A673 (cell line): ENCODE measurements at places on chromosomes 13 and 19. TPM values are rescaled to one million over a fixed set of nuclear protein-coding genes. Genes with fewer than 3 reads are reported as not detected.

ZNF575 gene
- total RNA-seq, result 2.8 and 3.1 TPM in 2 replicates

ZNF284 gene
- 3.1 and 3.2 TPM in 2 replicates for total RNA-seq

ZNF382 gene
- 17.2 and 17.3 TPM in 2 replicates for total RNA-seq

HSPBP1 gene
- 80.3 and 83.4 TPM in 2 replicates for total RNA-seq

GRCh38 chr19:45879971-45880370 lies 6.0 kb downstream of the IRF2BP1 start:
- H3K27me3 ChIP-seq, result no peaks in the 10 kb centered on the region
- H3K36me3 ChIP-seq, result peaks cover 2% of the 10 kb centered on the region
- H3K4me3 ChIP-seq, result no peak overlapping the region
- no peak overlapping the region for H3K27ac ChIP-seq

DNA sequence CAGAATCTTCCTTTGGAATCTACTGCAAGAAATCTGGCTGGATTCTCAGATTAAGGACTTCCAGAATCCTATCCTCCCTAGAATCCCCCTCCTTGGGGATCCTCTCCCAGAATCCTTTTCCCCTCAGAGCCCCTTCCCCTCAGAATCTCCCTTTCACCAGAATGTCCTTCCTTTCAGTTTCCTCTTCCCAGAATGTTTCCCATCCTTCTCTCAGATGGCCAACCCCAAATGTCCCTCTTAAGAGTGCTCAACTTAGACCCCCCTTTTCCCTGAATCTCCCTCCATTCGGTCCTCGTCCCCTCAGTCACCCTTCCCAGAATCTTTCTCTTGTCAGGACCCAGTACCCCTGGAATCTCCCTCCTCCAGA lies 584 bp upstream of the RPS16 start:
- no peaks in the 10 kb centered on the region for H3K27me3 ChIP-seq
- peaks cover 32% of the 10 kb centered on the region for H3K36me3 ChIP-seq
- peak overlapping the region; percentile 97 for H3K27ac ChIP-seq
- DNase-seq, result no peak
- peak overlapping the region; percentile 100 for H3K4me3 ChIP-seq

DNA sequence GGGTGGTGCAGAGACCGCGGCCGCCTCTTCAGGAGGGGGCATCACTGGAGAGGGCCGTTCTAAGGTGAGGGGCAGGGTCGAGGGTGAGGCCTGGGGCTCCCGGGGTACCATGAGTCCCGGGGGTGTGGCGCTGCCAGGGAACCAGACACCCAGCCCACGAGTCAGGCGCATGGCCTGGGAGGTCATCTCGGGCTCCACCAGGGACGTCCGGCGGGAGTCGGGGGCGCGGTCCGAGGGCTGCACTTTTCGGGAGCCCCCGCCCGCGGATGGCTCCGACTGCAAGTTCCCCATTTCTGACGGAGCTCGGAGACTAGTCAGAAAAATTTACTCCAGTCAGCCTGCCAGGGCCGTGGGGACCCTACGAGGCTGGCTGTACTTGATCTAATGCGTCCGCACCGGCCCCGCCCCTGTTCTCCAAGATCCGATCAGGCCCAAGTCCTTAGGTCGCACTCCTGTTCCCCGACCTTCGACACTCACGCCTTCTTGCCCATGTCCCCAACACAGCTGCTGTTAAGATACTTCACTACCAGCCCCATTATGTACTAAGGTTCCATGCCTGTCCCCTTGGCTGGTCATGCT lies 774 bp downstream of the GGN start:
- H3K27ac ChIP-seq, result peak overlapping the region; percentile 76
- H3K4me3 ChIP-seq, result peak overlapping the region; percentile 80
- peaks cover 26% of the 10 kb centered on the region for H3K36me3 ChIP-seq

DNA sequence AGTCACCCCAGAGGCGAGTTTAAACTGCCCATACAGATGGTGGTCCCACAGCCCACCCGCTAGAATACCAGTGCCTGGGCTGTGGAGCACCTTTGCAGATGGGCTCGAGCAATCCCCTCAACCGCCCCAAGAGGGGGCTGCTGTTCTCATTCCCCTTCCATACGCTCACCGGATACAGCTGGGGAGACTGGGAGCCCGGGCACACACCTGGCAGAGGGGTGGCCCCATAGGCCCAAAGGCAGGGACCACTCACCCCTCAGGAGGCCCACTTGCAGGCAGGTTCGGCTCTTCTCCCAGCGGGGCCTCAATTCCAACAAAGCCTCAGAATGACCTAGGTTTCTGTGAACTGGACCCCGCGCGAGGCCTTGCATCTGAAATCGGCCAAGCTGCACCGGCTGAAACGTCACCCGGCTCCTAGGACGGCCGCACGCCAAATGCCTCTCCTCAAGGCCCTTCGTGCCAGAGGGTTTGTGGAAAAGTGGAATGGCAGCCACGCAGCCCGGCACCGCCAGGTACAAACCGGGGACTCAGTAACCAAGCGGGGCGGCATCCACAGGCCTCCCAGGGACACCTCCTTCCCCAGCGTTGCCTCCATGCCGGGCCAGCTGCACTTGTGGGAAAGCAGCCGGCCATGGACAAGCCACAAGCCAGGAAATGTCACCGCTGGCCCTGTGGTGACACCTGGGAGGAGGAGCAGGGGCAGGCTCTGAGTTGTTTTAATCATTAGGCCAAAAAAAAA lies 18.7 kb downstream of the MLLT1 start:
- H3K36me3 ChIP-seq, result peaks cover 25% of the 10 kb centered on the region
- peak; percentile 44 for DNase-seq
- no peaks in the 10 kb centered on the region for H3K27me3 ChIP-seq
- peaks cover 10% of the 10 kb centered on the region for H3K4me1 ChIP-seq

GRCh38 chr19:15136234-15136954 lies 29.2 kb downstream of the SYDE1 start:
- no peak overlapping the region for H3K27ac ChIP-seq
- DNase-seq, result no peak
- no peaks in the 10 kb centered on the region for H3K27me3 ChIP-seq
- H3K4me3 ChIP-seq, result no peak overlapping the region
- H3K36me3 ChIP-seq, result no peaks in the 10 kb centered on the region
- H3K4me1 ChIP-seq, result no peaks in the 10 kb centered on the region

- peaks cover 5% of the 10 kb centered on the region for H3K4me1 ChIP-seq
- H3K27ac ChIP-seq, result no peak overlapping the region
- H3K4me3 ChIP-seq, result no peak overlapping the region
- H3K36me3 ChIP-seq, result no peaks in the 10 kb centered on the region
- no peaks in the 10 kb centered on the region for H3K27me3 ChIP-seq
- no peak for DNase-seq
Measured at GRCh38 chr13:37481885-37482227, 116.7 kb downstream of the POSTN start.

GRCh38 chr19:19488875-19489690 lies 26.3 kb downstream of the TSSK6 start:
- peak overlapping the region; percentile 25 for H3K4me3 ChIP-seq
- peak overlapping the region; percentile 91 for H3K27ac ChIP-seq
- H3K27me3 ChIP-seq, result no peaks in the 10 kb centered on the region
- peaks cover 39% of the 10 kb centered on the region for H3K4me1 ChIP-seq
- peak; percentile 97 for DNase-seq
- peaks cover 18% of the 10 kb centered on the region for H3K36me3 ChIP-seq

DNA sequence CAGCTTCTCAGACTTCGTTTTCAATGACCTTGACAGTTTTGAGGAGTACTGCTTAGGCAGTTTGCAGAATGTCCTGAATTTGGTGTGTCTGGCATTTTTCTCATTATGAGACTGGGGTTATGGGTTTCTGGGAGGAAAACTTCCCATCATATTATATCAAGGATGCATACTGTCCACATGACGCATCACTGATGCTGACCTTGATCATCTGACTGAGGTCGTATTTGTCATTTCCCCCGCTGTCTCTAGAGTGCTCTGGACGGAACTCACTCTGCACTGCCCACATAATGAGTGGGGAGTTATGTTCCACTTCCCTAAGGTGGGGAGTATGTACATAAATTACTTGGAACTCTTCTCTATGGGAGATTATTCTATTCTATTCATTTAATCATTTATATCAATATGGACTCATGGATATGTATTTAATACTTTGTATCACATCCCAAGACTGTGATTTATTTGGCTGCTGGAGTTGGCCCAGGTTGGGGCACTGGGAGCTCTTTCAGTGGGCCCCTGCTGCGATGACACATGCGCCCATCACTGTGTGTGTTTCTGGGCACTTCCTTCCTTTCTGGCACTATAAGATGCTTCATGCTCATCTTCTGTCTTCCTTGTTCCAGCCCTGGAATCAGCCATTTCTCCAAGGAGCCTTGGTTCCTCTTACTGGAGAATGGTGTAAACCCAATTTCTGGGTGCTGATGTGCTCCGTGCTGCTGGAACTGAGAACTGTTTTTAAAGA lies 138.6 kb downstream of the MIPEP start:
- DNase-seq, result no peak
- H3K27me3 ChIP-seq, result no peaks in the 10 kb centered on the region
- H3K27ac ChIP-seq, result no peak overlapping the region
- H3K36me3 ChIP-seq, result no peaks in the 10 kb centered on the region
- no peak overlapping the region for H3K4me3 ChIP-seq
- H3K4me1 ChIP-seq, result no peaks in the 10 kb centered on the region

DNA sequence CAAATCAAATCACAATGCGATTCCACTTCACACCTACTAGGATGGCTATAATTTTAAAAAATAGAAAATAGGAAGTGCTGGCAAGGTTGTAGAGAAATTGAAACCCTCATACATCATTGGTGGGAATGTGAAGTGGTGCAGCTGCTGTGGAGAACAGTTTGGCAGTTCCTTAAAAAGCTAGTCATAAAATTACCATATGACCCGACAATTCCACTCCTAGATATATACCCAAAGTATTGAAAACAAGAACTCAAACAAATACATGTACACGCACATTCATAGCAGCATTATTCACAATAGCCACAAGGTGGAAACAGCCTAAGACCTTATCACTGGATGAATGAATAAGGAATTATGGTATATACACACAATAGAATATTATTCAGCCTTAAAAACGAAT lies 12.0 kb downstream of the HMGB1 start:
- peaks cover 17% of the 10 kb centered on the region for H3K36me3 ChIP-seq
- no peaks in the 10 kb centered on the region for H3K27me3 ChIP-seq
- H3K4me3 ChIP-seq, result no peak overlapping the region

- H3K4me3 ChIP-seq, result no peak within 1 kb of the TSS
- H3K36me3 ChIP-seq, result no peaks in the 10 kb centered on the region
- H3K27ac ChIP-seq, result no peak within 1 kb of the TSS
- H3K4me1 ChIP-seq, result no peaks in the 10 kb centered on the region
- H3K27me3 ChIP-seq, result peaks cover 8% of the 10 kb centered on the region
Measured at GRCh38 chr19:10587022-10587838, at the start of gene AP1M2. Gene AP1M2 (minus strand): TSS chr19:10587312. CDS start chr19:10587231, 81 bp downstream.

- peaks cover 12% of the 10 kb centered on the region for H3K4me1 ChIP-seq
- peaks cover 64% of the 10 kb centered on the region for H3K36me3 ChIP-seq
Measured at GRCh38 chr19:3054972-3055740, 7.1 kb downstream of the TLE5 start.
